Stomach (tissue), 19 donors: ENCODE measurements at places on chromosomes 7 and 10. TPM values are rescaled to one million over a fixed set of nuclear protein-coding genes. Genes with fewer than 3 reads are reported as not detected.

GRCh38 chr10:114519756-114520293 lies 115.5 kb upstream of the AFAP1L2 start:
- DNase-seq = peak; percentile 45

DNA sequence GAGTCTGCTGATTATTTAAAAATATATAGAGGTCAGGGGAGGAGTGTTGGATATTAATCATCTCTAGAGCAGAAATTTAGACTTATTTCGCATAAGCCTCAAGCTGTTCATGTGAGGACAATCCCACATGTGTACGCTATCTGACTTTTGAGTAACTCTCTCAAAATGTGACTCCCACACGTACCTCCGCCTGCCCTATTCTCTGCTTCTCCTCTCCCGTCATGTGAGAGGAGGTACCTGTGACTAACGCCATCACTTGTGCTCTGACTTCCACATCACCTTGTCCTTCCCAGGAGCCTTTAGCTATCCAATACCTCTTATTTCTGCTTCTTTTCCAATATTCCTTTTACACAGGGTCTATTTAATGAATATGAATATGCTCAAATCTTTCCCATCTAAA lies 119.3 kb upstream of the CALCR start:
- no peak for DNase-seq

Gene POLR3A
- polyA plus RNA-seq = 2.1 TPM

DNA sequence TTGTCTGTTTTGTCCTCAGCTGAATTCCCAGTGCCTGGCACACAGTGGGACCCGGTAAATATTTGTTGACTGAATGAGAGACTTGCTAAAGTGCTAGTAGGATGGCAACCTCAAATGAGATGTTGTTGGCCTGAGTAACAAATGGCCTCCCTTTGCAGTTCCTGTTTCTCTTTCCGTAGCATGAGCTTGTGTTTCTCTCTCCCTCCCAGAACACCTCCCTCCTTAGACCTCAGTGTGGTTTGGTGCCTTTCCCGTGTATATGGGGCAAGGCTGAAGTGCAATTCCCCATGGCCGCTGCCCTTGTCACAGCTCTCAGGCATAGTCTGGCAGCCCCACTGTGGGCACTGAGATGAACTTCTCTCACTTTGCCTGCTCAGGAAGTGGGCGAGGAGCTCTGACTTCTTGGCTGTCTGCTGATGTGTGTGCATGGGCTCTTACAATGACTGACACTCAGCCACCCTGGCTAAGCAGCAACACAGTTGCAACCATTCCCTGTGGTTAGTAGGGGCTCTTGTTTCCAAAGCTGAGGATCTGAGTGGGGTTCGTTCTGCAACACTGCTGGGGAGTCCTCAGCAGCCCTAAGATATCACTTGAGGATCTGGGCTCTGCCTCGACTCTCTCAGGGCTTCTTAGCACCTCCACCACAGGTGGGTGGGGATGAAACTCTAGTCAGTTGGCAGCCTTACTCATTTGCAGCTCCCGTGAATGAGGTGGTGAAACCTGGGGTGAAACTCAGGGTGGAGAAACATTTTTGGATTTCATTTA lies 136.1 kb downstream of the ICA1 start:
- DNase-seq = peak; percentile 59

Gene MBL2
- polyA plus RNA-seq = not detected

- DNase-seq = no peak
These were observed 6.8 kb upstream of the SNX8 start for GRCh38 chr7:2321020-2321419.

GRCh38 chr10:66025186-66025585 lies 900.6 kb upstream of the LRRTM3 start:
- DNase-seq = no peak

DNA sequence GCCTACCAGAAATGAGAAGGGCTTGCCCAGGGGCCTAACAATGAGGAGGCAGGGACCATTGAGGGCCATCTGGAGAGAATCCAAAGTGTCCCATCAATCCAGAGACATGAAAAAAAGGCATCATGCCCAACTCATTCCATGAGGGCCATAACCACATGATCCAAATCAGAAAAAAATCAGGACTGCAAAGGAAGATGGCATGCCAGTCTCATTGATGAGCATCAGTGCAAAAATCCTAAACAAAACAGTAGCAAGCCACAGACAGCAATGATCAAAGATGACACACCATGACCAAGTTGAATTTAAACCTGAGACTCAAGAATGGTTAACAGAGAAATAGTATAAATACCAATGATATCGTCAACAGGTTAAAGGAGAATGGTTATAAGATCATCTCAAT lies 7.0 kb upstream of the CYP3A4 start:
- DNase-seq = no peak

GRCh38 chr10:89029785-89030437 lies 39.3 kb downstream of the FAS start:
- DNase-seq = peak; percentile 72

DNA sequence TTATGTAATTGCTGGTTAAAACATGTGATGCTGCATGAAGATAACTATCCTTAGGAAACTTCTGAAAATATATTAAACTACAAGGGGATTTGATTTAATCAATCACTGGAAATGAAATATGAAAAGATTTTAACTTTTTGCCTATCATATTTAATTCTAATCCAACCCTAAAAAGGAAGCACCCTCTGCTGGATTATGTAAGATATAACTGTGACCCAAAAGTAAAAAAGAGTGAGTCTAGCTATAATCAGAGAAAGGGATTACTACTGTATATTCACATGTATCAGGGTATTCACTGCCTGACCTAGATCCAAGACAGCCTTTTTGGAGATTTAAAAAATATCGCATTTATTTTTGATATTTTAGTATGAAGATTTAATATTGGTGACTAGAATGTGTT lies 295.5 kb downstream of the MDFIC start:
- DNase-seq = no peak

DNA sequence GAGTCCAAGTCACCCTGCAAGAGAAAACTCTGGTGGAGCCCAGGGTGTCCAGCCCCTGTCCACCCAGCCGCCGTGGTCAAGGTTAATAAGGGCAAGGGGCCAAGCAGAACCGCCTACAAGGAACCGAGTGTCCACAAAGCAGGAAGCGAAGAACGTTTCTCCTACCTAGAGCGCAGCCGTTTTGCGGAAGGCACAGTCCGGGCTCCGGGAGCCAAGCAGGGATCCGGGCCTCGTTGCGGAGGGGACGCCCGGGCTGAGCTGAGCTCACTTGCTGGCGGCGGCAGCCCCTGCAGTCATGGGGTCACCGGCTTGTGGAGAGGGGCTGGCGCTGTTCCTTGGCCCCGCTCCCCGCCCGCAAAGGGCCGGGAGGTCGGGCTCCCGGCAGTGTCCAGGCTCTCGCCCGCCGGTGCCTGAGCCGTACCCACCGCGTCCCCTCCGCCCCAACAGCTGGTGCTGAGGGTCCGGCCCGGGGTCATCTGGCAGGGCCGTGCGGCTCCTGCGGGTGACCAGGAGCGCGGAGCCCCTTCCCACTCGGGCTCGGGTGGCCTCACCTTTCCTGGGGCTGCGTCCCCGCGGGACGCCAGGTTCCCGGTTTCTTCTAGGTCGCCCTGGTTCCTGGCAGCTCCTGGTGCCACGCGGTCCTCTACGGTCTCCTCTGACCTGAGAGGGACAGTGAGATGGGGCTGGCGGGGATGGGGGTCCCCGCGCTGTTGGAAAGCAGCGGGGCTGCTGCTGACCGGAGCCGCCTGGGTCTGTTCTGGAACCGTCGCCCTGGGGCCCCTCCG lies 14.0 kb upstream of the ZNF273 start:
- peak; percentile 61 for DNase-seq

DNA sequence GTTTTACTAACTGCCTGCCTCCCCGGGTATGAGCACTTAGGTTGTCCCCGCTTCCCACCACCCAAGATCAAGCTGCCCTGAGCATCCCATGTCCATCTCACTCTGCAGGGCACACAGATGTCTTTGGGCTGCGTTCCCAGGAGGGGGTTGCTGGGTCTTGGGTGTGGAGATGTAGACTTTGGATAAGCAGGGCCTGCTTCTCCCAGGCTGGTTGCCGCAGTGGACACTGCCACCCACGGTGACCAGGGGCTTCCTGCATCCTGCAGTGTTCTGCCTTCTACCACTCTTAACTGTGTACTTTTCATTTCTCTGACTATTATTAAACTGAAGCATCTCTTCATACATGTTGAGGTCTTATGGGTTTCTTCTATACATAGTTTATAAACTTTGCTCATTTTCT lies 70.0 kb downstream of the DOCK1 start:
- no peak for DNase-seq

Gene SFR1
- 6.0 TPM for polyA plus RNA-seq

GRCh38 chr7:6262221-6262620 lies 10.2 kb downstream of the CYTH3 start:
- DNase-seq = no peak

Gene CYP17A1
- 0.30 TPM for polyA plus RNA-seq

- DNase-seq = no peak
These were observed 31.0 kb downstream of the TACR2 start for GRCh38 chr10:69385454-69386350.
